EL (cell line): ENCODE measurements at places on chromosomes 1 and 21.

GRCh38 chr1:203455706-203456105 is 19.9 kb upstream of the PRELP start:
- no peak for DNase-seq

GRCh38 chr1:58251430-58252073 is 295.0 kb downstream of the OMA1 start:
- DNase-seq = peak; percentile 27

GRCh38 chr1:153561466-153561985 is 4.1 kb downstream of the S100A2 start:
- DNase-seq = no peak

DNA sequence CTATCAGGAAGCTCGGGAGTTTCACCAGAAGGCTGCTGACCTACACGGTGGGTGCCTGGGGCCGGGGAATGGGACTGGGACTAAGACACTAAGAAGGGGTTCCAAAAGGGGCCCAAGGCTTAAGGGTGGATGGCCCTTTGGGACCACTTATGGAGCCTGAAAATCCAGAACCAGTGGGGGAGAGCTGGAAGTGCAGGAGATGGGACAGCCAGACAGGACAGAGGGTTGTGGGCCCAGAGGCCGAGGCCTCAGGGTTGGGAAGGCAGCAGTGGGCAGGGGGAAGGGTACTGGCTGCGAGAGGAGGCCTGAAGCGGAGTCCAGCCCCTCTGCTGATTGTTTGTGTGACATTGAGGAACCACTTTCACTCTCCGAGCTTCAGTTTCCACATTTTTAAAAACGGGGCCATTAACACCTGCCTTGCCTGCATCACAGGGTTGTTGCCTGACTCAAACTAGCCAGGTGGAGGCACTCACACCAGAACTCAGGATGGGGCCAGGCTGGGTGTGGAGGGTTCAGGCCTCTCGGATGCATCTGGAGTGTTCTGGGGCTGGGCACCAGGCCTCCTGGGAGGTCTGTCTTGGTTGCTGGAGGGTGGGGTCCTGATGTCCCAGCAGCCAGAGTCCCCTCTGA is 3.0 kb downstream of the TTC24 start:
- no peak for DNase-seq

GRCh38 chr1:57632401-57632800 is 208.5 kb upstream of the DAB1 start:
- DNase-seq = no peak
